ENCODE measurements at places on chromosomes 12 and 14. TPM values are rescaled to one million over a fixed set of nuclear protein-coding genes. Genes with fewer than 3 reads are reported as not detected.

SYCP3 gene
- total RNA-seq: 0.26 TPM

KRT75 gene
- not detected for total RNA-seq

CD163 gene
- 0.26 TPM for total RNA-seq

GAS2L3 gene
- 33.4 TPM for total RNA-seq

WNT5B gene
- total RNA-seq: 40.3 TPM

TCP11L2 gene
- 82.6 TPM for total RNA-seq

FAM181A gene
- total RNA-seq: not detected

TMEM121 gene
- 8.0 TPM for total RNA-seq

ACOT4 gene
- total RNA-seq: 1.7 TPM

KRT85 gene
- total RNA-seq: not detected

FOXM1 gene
- 7.3 TPM for total RNA-seq

FSCB gene
- not detected for total RNA-seq

DLGAP5 gene
- total RNA-seq: 8.1 TPM

KLRB1 gene
- not detected for total RNA-seq

ALG10B gene
- total RNA-seq: 1.8 TPM

RIC8B gene
- 10.8 TPM for total RNA-seq

ERG28 gene
- total RNA-seq: 5.1 TPM

RERG gene
- 0.26 TPM for total RNA-seq

TTC5 gene
- total RNA-seq: 22.0 TPM

ZBTB1 gene
- 45.7 TPM for total RNA-seq

SERPINA1 gene
- under 0.01 TPM for total RNA-seq

ADGRD1 gene
- total RNA-seq: 7.3 TPM

P3H3 gene
- total RNA-seq: 72.4 TPM

PLD4 gene
- total RNA-seq: 0.17 TPM

EEF1AKMT3 gene
- 8.9 TPM for total RNA-seq

ARMH4 gene
- 6.3 TPM for total RNA-seq

PLEKHG7 gene
- not detected for total RNA-seq

KTN1 gene
- total RNA-seq: 164 TPM
